ENCODE measurements at places on chromosomes 4 and X. TPM values are rescaled to one million over a fixed set of nuclear protein-coding genes. Genes with fewer than 3 reads are reported as not detected.
A peak's percentile ranks its signal among the peaks of the same experiment; 100 is the strongest.

DNA sequence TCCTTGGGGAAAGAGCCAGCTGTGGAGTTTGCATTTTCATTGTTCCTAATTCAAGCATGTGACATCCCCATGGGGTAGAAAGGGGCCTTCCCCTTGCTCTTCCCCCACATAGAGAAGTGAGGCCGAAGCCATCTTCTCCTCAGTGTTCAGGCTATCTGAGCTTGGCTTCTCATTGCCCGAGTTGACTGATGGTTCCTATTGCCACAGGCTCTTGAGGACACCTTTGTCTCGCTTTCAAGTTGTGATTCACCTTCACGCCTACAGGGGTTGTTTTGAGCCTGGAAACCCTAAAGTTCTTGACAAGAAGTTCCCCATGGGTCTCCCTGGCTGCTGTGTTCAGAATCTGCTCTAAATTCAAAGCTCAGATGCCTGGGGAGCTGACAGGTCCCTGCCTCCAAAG is 25.0 kb downstream of the CCNQ start:
- no peak for DNase-seq

DNA sequence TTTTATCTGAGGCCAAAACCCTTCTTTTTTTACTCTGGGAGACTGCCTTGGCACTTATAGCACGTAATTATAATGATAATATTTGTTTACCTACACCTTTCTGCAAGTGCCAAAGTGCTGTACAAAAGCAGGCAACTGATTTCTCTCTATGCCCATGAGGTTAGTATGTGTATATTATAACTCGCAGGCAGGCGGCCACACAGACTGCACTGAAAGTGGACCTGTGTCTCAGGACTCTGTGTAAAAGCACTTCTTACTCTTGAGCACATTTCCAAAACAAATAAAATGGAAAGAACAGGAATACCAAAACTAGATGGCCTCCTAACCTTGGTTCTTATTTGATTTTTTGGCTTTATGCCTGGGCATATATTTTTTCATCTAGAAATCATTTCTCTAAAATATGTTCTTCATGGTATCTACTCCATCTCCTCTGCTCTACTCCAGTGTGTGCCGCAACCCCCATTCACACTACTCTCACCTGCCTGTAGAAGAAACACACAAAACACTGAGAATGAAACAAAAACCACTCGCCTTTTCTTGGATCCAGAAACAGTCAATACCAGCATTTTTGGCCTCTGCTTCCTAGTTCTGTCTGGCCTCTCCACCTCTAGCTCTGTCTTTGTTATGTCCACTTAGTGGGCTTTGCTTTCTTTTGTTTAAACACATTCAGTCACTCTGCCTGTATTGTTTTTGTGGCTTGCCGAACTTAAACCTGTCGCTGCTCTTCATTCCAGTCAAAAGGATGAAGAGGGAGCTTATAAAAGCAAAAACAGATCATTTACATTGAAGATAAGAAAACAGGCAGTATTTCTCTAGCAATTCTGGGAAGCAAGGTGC is 934.5 kb upstream of the TENM3 start:
- DNase-seq, result no peak

DNA sequence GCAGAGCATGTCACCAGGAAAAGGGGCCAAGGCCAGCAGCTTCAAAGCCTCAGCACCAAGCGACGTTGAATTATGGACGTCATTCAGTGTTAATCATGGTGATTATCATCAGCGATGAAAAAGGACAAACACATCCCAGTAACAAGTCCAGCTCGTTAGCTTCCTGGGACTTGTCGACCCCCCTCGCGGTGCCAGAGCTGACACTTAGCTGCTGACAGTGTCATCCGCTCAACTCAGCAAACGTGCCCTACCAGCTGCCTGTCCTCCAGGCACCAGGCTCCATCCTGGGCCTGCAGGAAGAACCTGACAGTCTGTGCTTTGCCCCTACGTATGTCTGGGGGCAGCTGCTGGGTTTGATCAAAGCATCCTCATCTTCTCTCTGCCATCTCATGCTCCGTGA is 137.0 kb upstream of the PSAPL1 start:
- DNase-seq, result no peak

- DNase-seq, result no peak
Measured at GRCh38 chr4:72604324-72604723, 35.3 kb upstream of the ADAMTS3 start.

Gene S100G
- total RNA-seq, result not detected

- no peak for DNase-seq
Measured at GRCh38 chr4:14812101-14812500, 190.2 kb upstream of the CPEB2 start.

- DNase-seq, result no peak
Measured at GRCh38 chr4:25310803-25311166, 1.8 kb upstream of the ZCCHC4 start.

Gene ZRSR2
- total RNA-seq, result 5.2 TPM

GRCh38 chr4:174408841-174409552 is 113.3 kb downstream of the HPGD start:
- no peak for DNase-seq

DNA sequence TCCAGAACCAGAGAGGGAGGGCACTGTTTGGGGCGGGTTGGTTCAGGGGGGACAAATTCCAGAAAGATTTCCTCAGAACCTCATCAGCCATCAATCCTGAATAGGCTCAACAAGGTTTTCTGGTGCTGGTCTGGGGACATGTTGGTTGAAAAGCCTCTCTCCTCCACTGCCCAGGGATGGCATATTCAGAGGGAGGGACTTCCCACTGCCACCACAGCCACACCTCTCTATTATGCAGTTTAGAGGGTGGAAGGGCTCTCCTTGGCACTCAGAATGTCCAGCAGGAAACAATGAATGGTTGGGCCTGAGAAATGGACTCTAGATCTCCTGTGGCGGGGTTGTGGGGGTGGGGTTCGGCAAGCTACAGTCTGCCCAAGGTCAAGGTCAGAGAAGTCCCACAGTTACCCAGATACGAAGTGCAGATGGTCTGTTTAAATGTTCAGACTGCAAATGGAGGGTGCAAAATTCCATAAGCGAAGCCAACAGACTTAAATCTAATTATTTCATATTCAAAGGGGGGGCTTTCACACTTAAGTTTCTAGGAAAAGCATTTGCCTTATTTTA is 70.7 kb downstream of the LEF1 start:
- DNase-seq, result no peak

- no peak for DNase-seq
Measured at GRCh38 chr4:169404960-169405359, 134.2 kb upstream of the SH3RF1 start.

DNA sequence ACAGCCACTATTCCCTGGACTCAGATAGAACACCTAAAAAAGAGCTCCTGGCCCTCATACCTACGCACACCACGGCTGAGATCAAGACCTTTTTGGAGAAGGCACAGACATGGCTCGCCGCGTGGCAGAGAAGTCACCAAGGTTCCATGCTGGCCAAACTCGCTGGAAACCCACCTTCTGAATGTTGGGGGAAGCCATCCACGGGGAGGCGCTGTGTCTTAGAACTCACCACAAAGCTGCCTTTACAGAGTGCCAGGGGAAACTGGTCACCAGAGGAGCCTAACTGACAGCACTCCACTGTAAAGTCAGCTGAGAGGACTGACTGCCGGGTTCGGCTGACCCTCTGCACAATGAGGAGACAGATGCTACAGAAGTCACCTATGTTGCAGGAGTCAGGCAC is 97.9 kb downstream of the NEUROG2 start:
- no peak for DNase-seq

Gene PIN4
- total RNA-seq, result 8.1 TPM

DNA sequence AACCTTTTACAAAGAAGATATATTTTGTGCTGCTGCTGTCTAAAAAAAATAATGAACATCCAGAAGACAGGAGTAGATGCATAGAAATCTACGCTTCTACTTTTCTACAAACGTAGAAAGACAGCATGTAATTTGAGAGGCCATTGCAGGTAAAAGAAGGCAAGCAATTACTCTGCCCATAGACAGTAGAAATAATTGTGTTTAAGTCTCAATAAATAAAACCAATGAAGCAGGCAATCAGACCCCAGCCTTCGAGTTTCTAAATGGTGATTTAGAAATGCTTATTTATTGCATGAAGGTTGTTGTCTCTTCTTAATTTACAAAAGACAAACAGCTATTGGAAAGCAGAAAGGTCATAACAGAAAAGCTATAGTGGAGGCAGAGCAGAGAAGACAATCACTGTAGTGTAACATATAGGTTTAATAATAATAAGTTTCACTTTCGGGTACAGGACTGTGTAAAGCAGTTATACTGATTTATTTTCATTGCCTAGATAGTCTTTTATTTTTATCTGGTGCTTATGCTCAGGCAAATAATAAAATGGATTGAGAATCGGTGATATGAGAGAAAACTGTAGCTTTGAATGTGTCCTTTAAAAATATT is 123.0 kb upstream of the TACR3 start:
- DNase-seq, result no peak

GRCh38 chr4:105474099-105474518 is 247 bp upstream of the PPA2 start:
- peak; percentile 67 for DNase-seq

DNA sequence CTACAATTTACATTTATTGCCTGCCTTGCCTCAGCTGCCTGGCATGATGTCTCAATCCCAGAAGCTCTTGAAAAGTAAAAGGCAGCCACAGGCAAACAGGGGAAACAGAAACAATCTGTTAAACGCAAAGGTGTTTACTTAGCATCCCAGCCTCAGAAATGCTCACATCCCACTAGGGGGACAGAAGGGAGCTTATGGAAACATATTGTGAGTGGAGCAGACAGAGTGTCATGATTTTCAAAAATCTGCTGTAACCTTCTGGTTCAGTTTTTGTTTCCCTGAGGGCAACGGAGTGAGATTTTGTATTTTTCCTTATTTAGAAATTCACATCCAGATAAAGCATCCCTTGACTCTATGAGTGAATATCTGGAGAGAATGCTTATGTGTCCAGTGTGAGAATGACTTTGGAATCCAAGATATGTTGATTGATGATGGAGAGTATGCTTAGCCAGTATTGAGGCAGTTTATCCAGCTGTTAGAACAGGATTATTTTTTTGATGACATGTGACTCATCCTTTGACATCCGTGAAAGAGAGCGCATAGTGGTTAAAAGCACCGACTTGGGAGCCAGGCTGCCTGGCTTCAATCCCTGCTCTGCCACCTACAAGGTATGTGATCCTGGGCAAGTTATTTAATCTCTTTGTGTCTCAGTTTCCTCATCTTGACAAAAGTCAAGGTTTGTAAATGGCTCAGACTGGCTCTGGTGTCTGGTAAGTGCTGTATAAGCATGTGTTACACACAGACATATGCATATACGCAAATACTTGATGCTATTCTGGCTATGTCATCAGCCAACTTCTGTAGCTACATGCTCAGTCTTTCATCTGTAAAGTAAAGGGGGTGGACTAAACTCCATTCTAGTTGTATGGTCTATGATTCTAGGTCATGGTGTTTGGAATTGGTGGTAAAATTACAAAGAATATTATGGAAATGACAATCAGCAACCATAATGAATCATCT is 381.2 kb downstream of the RAPGEF2 start:
- no peak for DNase-seq

GRCh38 chrX:63961964-63962363 is 176.9 kb upstream of the ARHGEF9 start:
- DNase-seq, result no peak

Gene SPACA5
- not detected for total RNA-seq

- no peak for DNase-seq
Measured at GRCh38 chr4:160202802-160203201, 1099.9 kb downstream of the RAPGEF2 start.

- DNase-seq, result no peak
Measured at GRCh38 chr4:140725556-140725955, 30.6 kb downstream of the TBC1D9 start.

Gene PCSK1N
- total RNA-seq, result 1.1 TPM

Gene MAOB
- 12.3 TPM for total RNA-seq

DNA sequence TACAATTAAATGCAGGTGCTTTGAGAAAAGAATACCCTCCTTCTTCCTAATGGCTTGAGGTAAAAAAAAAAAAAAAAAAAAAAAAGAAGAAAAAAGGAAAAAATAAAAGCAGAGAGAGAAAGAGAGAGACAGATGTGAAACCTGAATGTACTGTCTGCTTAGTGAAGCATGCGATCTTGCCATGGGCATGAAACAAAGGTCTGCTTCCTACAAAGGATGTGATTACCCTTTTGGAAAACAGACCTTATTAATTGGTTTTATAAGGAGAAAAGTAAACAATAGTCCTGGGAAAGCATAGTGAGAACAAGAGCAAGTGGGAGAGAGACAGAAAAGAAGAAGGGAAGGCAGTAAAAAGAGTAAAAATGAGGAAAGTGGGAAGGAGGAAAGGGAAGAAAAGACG is 526.1 kb upstream of the PABPC4L start:
- no peak for DNase-seq

- no peak for DNase-seq
Measured at GRCh38 chr4:48772556-48772955, 7.5 kb downstream of the FRYL start.

DNA sequence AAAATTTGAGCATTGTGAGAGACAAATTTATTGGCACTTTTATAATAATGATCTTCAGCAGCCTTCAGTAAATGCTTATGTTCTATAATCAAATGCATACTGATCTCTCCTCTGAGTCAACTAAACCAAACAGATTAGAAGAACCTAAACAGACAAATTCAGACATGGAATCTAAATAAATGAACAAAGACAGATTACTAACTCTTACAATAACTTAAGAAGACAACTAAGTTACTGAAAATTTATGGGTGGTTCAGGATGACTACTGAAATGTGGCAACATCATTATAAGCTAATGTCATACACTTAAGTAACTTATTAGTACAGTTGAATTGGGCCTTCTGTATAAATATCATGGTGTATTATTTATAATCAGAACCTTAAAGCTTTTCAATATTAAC is 127.3 kb downstream of the NEK1 start:
- DNase-seq, result no peak

GRCh38 chrX:40177942-40178715 is 80.4 kb upstream of the BCOR start:
- no peak for DNase-seq

DNA sequence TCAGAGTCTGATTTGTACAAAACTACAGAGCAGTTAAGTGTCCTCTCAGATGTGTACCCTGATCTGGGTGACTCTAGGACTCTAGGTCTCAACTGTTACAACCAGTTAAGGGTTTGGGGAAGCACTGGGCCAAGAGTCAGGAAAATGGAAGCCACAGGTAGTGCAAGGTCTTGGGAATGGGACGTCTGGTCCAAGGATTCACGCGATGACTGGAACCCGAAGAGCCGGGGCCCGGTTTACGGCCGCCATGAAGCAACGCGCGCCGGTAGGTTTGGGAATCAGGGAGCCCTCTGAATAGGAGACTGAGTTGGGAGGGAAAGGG is 321 bp upstream of the HPRT1 start:
- DNase-seq, result no peak

DNA sequence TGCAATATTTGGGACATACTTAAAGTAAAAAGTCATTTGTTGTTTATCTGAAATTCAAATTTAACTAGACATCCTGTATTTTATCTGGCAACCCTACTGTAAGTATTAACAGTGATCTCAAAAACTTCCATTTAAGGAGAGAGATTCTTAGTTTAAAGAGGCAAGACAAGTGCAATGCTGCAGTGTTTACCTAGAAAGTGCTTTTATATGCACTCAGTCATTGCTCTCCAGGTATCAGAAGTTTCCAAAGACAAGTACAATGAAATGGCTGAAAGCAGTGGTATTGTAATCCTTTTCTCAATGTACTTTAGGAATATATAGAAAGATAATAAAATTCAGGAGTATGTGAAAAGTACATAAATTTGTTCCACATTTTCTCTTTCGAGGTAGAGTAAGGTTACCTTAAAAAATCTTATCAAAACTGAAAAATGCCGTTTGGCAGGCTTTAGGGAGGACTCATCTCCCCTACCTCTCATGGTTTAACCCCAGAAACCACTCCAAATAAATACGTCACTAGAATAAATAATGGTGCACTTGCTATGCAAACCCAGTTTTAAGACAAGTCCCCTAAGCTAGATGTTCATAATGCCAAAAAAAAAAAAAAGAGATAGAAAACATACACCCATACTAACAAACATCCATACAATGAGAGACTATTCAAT is 45.7 kb downstream of the ELF2 start:
- no peak for DNase-seq
